MM.1S (cell line): ENCODE measurements at places on chromosomes 7 and 10.

DNA sequence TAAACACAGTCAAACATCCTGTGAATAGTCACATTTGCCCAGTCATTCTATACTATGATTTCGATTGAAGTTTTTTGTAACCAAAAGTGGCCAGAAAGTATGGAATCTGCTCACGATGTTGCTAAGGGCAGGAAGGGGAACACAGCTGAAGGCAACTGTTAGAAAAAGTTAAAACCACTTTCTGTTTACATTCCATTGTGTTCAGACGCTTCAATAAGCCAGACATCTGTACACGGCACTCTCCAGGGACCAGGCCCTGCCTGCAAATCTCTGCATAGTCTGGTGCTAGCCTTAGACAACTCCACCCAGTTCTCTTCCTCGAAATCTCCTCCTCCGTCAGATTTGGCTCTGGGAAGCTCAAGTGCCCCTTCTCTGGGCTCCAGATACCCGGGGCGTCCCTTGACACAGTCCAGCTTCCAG is 17.1 kb upstream of the TMEM120A start:
- no peak for DNase-seq

DNA sequence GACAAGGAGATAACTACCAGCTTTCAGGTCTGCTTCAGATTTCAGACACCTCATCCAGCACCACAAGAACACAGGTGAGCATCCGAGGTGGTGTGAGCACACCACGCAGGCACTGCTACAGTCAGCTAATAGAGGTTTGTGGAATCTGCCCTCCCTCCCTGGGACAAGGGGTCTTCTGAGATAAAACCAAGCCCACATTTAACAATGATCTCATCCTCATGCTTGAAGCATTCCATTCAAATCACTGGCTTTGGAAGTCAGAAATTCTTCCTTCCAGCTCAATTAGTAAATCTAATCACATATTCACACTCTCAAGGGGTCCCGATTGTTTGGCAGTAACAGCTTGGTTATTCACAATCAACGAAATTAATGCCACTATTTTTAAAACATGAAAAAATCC is 331.4 kb downstream of the ELMO1 start:
- no peak for DNase-seq

- no peak for DNase-seq
Observed at GRCh38 chr7:95908499-95908898, 136.1 kb downstream of the DYNC1I1 start.

DNA sequence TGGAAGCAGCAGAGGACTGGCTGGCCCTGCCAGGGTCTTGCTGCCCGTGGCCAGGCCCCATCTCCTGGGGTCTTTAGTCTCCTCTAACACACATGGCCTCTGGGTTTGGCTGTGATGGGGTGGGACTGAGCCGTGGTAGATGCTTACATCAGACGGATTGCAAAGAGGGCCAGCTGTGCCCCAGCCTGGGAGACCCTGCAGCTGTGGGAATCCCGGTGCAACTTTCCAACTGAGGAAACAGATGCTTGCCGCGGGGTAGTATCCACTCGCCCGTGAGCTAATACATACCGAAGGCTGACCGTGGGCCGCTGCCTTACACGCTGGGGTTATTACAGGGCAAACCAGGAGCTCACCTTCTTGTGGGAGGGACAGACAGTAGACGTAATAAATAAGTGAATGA is 24.1 kb upstream of the SH2B2 start:
- no peak for DNase-seq

- DNase-seq, result no peak
Observed at GRCh38 chr7:7491044-7491443, 44.6 kb downstream of the COL28A1 start.
